ENCODE measurements at places on chromosomes 7 and 10.

- no peak for DNase-seq
These were observed 8.2 kb upstream of the C1GALT1 start for GRCh38 chr7:7173956-7174632.

- no peak for DNase-seq
These were observed 69.4 kb downstream of the VOPP1 start for GRCh38 chr7:55502858-55503440.

DNA sequence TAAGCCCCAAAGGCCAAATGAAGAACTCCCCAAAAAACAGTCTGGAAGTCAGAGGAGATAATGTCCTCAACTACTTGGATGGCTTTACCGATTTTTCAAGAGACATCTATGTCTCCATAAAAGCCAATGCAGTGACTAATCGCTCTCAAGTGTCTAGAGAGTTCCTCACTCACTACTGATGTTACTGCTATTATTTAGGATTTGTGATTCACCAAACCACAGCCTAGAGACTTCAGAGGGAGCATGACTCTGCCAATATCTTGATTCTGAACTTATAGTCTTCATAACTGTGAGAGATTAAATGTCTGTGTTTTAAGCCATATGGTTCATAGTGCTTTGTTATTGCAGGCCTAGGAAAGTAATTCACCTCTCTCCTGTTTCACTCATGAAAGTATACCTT lies 160.2 kb downstream of the IPMK start:
- DNase-seq = no peak

GRCh38 chr7:42137941-42138340 lies 99.1 kb downstream of the GLI3 start:
- DNase-seq = no peak

DNA sequence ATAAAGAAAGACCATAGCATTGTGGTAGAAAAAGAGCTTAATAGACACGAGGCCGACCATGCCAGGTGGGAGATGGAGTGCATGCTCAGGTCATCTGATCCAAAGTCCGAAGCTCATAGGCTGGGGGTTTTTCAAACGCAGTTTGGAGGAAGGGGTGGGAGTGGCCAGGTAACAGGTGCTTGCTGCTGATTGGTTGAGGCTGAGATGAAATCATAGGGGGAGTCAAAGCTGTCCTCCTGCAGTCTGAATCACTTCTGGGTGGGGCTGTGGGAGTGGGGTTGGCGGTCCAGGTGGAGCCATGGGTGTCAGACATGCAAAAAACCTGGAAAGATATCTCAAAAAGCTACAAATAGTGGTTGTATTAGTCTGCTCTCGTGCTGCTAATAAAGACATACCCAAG lies 2.8 kb upstream of the ERCC6 start:
- no peak for DNase-seq

DNA sequence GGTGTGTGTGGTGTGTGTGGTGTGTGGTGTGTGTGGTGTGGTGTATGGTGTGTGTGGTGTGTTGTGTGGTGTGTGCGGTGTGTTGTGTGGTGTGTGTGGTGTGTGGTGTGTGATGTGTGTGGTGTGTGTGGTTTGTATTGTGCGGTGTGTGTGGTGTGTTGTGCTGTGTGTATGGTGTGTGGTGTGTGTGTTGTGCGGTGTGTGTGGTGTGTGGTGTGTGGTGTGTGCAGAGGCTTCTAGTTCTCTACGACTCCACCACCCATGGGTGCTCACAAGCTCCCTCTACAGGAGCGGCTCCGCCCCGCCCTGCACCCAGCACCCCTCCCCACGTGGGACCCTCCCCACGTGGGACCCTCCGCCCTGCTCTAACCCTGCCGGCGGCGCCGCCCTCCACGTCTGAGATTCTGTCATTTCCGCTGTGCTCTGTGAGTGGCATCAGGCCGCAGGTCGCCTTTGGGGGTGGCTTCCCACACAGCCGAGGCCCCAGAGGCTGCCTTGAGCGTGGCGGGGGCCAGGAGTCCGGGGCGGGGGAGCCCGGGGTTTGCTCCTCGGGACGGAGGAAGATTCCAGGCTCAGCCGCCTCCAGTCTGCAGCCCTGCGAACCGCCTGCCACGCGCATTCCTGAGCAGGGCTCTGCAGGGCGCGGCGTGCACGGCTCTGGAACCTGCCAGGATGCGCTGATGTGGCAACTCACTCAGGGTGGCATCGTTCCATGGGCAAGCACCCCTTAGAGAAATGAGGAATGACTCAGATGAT lies 37.0 kb upstream of the DNAJB6 start:
- DNase-seq = peak; percentile 61

GRCh38 chr10:47253651-47254375 lies 46.2 kb upstream of the GDF10 start:
- no peak for DNase-seq

DNA sequence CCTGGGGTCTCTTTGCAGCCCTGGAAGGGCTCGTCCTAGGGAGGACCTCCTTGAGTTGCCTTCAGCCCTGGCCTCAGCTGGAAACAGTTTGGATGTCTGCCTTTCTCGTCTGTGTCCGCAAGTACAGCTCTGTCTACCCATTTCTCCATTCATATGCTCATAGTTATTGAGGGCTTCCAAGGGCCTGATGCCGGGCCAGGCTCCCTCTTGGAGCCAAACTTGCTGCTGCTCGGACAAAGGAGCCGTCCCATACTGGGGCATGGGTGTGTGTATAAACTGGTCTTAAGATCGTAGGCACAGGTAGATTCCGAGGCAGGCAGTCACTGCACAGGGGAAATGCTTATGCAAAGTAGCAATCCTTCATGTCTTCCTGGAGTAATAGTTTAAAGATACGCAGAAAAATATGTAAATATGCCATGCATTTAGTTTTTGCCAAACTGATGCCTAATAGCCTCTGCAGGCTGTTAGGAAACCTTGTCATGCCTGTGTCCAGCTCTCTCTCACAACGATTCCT lies 117.0 kb upstream of the BTBD16 start:
- DNase-seq = no peak

DNA sequence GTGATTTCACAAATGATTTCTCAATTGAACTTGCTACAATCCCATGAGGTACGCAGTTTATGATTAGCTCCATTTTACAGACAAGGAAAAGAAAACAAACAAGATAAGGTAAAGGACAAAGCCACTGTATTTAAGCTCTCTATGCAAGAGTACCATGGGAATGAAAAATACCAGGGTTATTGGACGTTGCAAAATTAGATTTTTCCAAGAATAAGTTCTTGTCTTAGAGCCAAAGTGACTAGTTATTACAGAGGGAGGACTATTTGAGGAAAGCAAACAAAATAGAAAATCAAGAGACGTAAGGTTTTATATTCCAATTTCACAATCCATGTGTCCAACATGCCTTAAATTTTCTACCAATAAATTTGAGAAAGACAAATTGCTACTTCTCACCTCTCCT lies 97.9 kb upstream of the PTN start:
- no peak for DNase-seq

GRCh38 chr10:133236401-133237240 lies 1.0 kb upstream of the VENTX start:
- no peak for DNase-seq

DNA sequence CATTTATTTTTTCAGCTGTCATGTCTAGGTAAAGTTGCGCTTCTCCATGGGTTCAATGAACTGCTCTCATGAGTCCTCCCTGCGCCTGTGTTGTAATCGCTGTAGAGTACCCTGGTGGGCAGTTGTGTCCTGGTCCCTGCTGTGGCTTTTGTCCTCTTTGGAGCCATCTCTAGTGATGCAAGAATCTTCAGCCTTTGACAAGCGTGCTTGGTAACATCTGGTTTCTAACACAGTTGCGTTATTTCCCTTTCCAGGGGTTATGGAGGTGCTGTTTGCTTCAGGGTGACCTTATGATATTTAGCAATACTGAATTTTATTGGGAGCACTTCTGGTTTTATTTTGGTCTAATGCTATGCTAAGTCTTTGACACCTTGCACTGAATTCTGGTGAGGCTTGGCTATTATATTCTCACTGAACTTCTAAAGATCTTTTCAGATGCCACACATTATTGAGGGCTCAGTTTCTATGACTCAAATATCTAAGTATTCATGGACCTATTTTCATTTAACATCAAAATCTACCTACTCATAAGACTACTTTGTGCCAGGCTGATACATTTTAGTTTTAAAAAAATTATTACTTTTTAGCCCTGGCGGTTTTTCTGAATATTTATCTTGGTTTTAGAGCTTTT lies 88.6 kb downstream of the FANK1 start:
- no peak for DNase-seq

DNA sequence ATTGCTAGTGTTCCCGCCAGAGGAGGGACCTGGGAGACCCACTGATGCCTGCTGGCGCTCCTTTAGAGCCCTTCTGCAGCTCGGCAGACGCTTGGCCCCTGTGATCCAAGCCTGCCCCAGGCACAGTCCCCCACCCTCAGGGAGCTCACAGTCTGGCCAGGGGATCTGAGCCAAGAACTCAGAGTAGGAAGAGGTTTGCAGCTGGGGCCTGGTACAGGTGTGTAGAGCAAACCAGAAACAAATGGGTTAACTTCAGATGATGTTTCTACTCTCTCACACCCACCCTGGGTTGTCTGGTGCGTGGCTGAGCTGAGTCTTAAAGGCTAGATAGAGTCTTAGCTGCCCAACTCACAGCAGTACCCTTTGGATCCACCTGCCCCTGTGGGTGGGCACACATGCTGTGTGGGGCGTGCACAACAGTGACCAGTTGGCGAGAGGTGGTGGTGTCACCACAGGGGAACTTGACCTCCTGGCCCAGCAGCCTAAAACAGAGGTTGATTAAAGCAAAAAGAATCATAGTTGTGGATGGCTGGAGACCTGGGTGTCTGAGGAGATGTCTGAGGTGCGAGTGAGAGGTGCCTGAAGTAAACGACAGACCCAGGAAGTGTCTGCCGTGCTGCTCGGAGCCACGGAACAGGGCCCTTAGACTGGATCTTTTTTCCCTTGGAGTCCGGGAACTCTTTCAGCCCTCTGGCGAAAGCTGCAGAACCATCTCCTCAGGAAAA lies 31.2 kb upstream of the SRGN start:
- DNase-seq = no peak

- no peak for DNase-seq
These were observed 116.2 kb upstream of the MKX start for GRCh38 chr10:27861781-27862180.

- no peak for DNase-seq
These were observed 18.7 kb downstream of the TACR2 start for GRCh38 chr10:69397972-69398371.

- DNase-seq = no peak
These were observed 412.6 kb downstream of the GFRA1 start for GRCh38 chr10:115860182-115861107.

GRCh38 chr10:73780966-73781365 lies 882 bp upstream of the CHCHD1 start:
- DNase-seq = no peak

DNA sequence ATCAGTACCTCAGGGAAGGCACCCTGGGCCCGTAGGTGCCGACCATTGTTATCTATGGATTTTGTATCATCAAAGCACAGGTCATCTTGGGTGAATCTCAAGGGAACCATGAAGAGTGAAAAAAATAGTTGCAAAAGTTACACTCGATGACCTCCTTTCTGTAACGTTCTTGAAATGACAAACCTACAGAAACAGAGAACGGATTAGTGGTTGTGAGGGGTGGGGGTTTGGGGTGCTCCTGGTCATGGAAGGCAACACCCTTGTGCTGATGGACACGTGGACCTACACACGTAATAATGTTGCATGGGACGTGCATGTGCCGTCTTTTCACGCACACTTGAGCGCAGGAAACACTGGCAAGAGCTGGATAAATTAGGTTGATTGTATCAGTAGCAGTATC lies 655.9 kb downstream of the SDK1 start:
- DNase-seq = no peak

GRCh38 chr7:26857506-26858240 lies 6.7 kb downstream of the SKAP2 start:
- DNase-seq = no peak

DNA sequence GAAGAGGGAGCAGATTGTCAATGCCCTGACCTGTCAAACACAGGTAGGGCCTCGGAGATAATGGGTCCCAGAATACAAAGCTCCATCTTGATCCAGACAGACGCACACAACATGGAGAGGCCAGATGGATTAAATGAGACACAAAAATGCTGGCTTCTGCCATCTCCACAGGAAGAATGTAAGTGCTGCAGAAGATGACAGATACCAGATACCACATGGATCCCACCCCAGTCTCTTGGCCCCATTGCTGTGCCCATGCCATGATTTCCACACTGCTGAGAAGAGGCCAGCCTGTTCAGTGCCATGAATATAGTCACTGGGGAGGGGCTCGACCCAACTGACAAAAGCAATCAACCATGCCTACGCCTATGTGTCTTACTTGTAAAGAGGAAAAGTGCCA lies 487.9 kb downstream of the PARD3 start:
- DNase-seq = no peak

DNA sequence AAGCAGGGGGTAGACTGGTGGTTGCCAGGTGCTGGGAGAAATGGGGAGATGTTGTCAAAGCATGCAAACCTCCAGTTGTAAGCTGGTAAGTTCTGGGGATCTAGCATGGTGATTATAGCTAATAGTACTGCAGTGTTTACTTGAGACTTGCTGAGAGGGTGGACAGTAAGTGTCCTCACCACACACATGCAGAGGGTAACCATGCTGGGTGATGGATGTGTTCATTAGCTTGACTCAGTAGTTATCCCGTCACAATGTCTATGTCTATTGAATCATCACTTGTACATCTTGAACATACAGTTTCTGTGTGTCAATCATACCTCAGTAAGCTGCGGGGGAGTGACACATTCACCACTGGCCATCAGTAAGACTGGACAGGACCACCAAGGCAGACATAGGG lies 42.1 kb downstream of the GSDME start:
- DNase-seq = no peak

GRCh38 chr10:11691319-11691755 lies 50.8 kb upstream of the ECHDC3 start:
- DNase-seq = no peak

DNA sequence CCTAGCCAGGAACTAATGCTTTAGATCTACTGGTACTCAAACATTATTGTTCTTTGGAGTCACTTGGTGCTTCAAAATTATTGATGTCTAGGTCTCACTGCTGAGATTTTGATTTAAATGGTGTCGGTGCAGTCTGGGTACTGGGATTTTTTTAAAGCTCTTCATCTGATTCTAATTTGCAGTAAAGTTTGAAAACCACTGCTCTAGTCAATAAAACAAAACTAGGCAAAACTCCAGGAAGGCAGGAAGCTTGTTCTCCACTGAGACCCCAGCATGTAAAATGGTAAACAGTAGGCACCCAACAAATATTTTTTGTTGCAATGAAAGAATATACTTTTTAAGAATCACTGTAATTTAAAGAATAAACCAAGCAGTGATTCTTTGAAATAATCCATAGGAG lies 49.7 kb downstream of the ADD3 start:
- no peak for DNase-seq

DNA sequence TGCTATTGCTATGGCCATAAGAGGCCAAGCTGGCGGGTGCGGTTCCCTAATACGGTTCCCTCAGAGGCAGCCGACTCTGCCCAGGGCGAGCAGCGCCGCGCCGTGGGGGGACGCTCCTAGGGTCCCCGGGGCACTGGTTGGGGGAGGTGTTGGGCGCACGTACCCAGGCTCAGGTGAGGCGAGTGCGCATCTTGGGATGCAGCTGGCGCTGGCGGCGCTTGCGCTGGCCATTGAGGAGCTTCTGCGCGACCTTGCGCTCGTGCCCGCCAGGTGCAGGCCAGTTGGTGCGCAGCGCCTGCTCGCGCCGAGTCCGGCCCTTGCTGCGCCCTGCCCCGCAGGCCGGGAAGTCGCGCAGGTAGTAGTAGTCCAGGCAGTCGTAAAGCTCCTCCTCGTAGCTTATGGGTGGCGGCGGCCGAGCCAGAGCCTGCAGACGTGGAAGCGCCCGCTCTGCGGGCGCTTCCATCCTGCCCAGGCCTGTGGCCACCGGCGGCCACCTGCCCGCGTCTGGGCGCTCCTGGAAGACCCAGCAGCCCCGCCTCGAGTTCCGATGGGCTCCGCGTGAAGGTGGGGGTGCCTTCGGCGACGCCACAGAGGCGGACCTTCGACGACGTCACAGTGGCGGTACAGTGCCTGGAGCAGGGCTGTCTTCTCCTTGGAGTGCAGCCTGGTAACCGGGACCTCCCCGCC lies at the start of gene NUPR2:
TSS of gene NUPR2 (minus strand) at position 566 of the 687 bp plus-strand sequence. CDS start at position 463, 103 bp downstream.
- no peak for DNase-seq

Measured in HL-60 (cell line).